Ovary (tissue), 10 donors: ENCODE measurements at places on chromosomes 7 and 10.

DNA sequence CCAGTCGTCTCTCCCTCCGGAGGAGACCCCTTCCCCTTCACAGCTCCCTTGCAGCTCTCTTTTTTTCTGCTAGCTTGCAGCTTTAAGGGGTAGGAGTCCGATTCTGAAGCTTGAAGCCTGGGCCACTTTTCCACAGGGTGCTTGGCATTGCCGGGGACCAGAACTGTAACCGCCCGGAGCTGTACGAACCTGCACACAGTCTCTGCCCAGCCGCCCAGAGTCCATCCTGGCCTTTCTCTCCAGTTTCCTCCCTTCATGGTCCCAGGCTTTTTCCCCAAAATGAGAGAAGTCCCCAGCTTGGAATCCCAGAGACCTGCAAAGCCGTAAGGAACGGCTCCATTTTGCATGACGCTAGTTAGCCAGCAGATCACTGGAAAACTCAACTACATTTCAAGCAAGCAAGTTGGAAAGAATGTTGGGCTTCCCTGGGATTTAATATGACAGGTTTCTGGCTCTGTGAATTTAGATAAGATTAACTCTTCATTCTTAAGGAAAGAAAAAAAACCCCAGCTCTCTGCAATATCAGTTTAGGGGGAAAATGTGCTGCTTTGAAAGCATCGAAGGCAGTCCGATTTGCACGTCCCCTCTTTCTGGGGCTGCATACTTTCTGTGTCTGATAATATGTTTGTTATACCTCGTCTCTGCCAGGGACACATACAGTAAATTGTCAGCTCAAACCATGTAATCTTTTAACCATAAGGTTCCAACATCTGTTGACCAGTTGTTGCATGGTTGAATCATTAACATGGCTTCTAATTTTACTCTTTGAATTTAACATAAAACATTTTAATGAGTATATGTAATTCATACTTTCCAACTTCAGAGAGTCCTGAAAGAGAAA, 190.0 kb upstream of the LYZL2 start:
- no peak for DNase-seq

- DNase-seq: no peak
Measured at GRCh38 chr10:62554632-62555199, 180.5 kb downstream of the ZNF365 start.

DNA sequence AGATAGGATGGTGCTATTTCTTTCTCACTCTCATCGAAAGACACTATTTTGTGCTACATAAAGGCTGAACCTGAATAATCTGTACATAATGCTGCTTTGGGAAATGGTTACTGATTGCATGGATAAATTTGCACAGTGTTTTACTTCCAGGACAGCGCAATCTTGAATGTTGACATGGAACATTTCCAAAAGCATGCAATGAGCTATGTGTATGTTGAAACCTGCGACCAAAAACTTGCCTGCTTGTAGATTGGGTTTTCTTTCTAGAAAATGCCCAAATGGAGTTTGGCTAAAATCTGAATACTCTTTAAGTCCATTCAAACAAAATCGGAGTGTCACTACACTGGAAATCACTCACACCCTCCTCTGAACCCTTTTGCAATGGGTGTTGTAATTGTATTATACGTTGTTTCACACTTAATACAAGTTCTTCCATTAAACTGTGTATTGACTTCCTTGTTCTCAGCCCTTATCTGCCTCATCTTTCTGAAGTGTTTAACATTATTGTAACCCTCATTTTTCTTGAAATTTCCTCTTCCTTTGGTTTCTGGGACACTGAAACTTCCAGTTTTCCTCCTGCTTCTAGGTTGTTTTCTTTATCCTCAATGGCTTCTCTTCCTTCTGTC, 73.7 kb upstream of the CAPZA2 start:
- no peak for DNase-seq

GRCh38 chr7:100546129-100546925, 7.3 kb downstream of the AGFG2 start:
- DNase-seq: peak; percentile 41

DNA sequence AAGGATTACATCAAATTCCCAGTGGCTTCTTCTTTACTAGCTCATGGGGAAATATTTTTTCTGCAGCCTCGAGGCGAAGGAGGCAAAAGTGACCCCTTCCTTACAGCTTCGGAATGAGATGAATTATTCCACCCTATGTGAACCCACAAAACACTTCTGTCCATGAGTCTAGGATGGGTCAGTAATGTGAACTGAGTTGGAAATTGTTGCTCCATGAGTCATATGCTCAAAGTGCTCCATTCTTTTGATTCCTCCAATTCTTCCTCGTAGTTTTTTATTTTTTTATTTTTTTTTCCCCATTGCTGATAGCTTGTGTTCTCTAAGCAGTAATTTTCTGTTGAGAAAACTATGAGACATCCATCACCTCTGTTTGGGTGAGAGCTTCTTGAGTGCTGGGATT, 31.7 kb upstream of the FAM204A start:
- no peak for DNase-seq

DNA sequence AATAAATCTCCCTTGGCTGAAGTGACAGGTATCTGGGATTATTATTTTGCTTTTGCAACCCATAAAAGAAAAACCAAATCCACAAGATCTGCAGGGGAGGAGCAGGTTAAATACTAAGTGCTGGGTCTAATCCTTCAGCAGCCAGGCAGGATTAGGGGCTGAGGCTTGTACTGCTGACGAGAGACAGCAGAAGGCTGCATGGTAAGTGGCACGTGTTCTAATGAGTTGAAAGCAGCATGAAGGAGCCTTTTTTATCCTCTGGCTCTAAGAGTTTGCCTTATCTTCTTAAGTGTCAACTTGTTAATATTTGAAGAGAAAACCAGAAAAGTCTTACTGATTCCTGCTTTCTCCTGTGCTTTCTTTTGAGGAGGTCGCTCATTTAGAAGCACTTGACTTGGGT, 50.0 kb downstream of the LYZL2 start:
- DNase-seq: no peak

GRCh38 chr10:18735711-18736110, 76.5 kb downstream of the ARL5B start:
- no peak for DNase-seq

GRCh38 chr7:152989889-152990380, 230.4 kb downstream of the ACTR3B start:
- no peak for DNase-seq

DNA sequence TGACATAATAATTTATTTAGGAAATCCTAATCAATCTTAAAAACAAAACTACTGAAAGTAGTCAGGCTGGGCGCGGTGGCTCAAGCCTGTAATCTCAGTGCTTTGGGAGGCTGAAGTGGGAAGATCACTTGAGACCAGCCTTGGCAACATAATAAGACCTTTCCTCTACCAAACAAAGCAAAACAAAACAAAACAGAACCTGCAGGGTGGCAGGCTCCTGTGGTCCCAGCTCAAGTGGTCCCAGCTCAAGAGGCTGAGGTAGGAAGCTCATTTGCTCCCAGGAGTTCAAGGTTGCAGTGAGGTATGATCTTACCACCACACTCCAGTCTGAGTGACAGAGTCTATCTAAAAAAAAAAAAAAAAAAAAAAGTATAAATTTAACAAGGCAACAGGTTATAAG, 748.0 kb downstream of the CNTNAP2 start:
- no peak for DNase-seq

- DNase-seq: no peak
Measured at GRCh38 chr7:35380739-35381224, 126.9 kb upstream of the TBX20 start.

DNA sequence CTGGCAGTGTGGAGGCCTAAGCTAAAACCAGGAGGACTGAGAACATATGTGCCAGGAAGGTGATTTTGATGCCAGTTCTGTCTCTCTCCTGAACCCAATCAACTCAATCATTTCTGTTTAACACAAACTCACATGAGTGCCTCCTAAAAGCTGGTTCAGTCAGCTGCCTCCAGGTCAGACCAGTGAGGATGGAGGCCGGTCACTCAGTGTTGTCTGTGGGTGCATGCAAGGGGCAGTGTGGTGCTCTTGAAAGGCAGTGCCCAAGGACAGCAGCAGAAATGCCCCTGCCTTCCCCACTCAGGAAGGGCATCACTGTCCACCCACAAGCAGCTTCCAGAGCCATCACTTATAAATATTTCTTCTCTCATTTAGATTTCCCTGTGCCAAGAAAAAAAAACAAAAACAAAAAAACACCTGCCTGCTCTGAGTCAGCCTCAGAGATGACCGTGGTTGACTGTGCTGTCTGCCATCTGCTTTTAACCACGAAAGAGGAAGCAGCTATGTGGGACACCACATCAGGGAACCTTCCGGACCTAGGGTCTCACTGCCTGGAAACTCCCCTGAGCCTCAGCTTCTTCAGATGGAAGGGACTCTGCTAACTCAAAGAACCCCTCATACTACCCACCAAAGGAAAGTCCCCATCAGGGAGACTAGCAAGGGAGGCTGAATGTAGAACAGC, 39.1 kb downstream of the VOPP1 start:
- no peak for DNase-seq

DNA sequence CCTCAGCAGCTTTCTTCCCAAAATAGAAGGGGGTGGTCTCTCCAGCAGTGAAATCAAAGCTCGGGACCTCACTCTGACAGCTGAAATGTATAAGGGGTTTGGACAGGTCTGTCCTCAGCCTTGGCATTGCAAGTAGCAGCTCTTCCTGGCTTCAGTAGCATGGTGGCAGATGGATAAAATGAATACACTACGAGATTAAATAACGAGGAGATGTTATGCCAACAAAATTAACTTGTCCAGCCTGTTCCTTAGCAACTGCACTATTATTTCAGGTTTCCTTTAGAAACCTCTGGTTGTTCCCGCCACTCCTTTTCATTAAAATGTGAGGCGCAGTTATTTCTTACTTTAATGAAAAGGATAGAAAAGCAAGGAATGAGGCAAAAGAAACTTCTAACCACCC, 24.9 kb downstream of the PRLHR start:
- DNase-seq: no peak

DNA sequence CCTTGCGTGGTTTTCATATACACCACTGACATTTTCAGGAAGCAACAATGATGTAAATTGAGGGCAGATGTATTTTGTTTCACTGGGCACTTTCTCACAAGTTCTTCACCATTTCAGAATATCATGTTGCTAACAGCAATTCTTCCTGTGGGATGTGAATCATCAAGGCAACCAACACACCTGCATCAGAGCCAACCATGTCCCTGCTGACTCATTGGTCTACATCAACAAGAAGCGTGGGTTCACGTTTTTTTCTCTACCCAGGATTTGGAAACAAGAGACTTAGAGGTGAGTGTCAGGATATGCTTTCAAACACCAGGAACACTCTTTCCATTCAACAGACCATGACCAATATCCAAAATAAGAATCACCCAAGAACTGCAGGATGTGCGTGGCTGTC, 203.9 kb downstream of the TEX36 start:
- no peak for DNase-seq

DNA sequence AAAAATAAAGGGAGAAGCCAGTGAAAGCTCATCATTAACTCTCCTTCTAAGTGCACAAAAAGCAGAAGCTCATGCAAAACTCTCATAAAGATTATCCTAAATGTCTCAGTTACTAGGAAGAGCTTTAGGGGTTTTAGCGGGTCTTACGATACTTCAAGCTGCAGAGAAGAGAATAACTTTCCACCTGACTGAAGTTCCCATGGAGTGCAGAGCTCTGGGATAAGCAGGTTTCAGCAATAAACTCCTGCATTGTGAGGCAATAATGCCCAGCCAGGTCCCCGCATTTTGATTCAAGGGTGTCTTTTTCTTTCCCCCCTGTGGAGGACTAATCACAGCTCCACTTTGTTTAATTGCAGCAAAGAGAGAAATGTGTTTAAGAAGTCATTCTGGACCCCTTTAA, 241.9 kb upstream of the SP8 start:
- DNase-seq: no peak

DNA sequence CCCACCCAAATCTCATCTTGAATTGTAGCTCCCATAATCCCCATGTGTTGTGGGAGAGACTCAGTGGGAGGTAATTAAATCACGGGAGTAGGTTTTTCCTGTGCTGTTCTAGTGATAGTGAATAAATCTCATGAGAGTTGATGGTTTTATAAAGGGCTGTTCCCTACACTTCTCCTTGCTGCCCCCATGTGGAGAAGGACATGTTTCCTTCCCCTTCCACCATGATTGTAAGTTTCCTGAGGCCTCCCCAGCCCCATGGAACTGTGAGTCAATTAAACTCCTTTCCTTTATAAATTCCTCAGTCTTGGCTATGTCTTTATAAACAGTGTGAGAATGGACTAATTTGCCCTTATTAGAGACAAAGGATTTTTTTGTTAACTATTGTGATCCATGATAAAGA, 48.5 kb upstream of the MKX start:
- no peak for DNase-seq

GRCh38 chr7:112400141-112400540, 50.1 kb upstream of the IFRD1 start:
- no peak for DNase-seq

DNA sequence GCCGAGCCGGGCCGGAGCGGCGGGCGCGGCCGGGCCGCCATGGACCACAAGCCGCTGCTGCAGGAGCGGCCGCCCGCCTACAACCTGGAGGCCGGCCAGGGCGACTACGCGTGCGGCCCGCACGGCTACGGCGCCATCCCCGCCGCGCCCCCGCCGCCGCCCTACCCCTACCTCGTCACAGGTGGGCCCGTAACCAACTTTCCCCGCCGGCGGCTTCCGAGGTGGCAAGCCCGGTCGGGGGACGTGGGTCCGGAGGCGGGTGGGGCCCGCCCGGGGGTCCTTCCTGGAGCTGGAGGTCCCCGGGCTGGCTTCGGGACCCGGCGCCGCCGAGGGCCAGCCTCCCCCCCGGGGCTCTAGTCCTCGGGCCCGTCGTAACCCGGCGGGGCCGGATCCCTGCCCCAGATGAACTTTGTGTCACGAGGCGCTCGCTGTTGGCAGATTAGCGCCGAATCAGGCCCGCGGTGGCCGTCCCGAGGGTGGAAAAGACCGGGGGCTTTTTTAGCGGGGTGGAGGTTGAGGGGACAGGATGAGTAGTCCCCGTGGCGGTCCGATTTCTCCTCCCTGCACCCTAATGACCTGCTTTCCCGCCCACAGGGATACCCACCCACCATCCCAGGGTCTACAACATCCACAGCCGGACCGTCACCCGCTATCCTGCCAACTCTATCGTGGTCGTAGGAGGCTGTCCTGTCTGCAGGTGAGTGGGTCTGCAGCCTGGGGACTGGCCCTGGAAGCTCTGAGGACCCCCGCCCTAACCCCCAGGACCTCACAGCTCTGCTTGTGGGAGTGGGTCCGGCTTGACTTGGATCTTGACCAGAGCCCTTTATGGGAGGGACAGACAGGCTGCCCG, 496 bp downstream of the BRI3 start:
- peak; percentile 54 for DNase-seq

DNA sequence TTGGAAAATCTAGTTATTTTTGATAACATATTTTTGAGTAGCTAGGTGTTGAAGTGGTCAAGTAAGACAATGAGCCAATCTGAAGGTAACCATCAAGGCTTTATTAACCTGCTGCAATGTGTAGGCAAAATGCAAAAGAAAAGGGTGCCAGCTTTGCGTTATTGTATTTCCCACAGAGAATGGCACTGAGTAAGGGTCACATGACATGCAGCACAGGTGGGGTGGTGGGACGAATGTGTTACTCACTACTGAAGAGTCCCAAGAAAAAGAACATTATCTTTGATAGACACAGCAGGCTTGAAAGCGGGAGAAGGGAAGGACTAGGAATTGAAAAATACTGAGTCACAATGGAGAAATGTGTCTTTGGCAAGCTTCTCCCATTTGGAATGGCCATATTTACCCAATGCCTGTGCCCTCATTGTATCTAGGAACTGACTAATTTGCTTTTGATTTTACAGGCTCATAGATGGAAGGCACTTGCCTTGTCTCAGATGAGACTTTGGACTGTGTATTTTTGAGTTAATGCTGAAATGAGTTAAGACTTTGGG, 898.6 kb upstream of the POT1 start:
- DNase-seq: no peak

GRCh38 chr10:114561008-114561523, 97.0 kb downstream of the ABLIM1 start:
- DNase-seq: no peak
